ENCODE measurements at places on chromosomes 7 and 10.

- DNase-seq = no peak
These were observed 385.8 kb upstream of the C7orf33 start for GRCh38 chr7:148204639-148205304.

DNA sequence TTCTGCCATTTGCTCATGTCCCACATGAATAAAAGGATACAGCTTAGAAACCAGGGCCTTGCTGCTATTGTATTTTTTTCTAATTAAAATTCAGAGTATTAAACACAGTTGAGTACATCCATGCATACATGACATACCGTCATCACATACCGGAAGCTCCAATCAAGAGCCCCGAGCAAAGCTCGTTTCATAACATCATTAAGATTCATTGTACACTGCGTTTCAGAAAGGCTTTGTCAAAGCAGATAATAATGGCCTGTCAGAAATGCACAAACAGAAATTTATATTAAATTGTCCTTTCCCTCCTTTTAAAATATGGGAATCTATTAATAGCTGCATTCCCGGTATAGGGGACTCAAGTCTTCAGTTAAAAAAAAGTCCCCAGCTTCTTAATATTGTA, 103.4 kb downstream of the PRTFDC1 start:
- DNase-seq = no peak

DNA sequence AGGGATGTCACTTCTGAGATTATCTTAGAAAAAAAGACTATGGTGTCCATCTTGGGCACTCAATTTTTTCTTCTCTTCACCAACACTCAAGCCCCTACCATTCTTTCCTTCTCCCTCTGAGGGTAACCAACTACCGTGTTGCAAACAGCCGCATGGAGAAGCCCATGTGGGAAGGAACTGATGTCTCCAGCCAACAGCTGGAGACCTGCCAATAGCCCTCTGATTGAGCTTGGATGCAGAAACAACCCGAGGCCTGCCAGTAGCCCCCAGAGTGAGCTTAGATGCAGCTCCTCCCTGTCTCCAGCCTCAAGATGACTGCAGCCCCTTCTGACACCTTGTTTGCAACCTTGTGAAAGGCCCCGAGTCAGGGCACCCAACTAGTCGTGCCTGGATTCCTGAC, 36.4 kb upstream of the CHCHD3 start:
- no peak for DNase-seq

- no peak for DNase-seq
These were observed 27.8 kb downstream of the A1CF start for GRCh38 chr10:50857579-50857978.

DNA sequence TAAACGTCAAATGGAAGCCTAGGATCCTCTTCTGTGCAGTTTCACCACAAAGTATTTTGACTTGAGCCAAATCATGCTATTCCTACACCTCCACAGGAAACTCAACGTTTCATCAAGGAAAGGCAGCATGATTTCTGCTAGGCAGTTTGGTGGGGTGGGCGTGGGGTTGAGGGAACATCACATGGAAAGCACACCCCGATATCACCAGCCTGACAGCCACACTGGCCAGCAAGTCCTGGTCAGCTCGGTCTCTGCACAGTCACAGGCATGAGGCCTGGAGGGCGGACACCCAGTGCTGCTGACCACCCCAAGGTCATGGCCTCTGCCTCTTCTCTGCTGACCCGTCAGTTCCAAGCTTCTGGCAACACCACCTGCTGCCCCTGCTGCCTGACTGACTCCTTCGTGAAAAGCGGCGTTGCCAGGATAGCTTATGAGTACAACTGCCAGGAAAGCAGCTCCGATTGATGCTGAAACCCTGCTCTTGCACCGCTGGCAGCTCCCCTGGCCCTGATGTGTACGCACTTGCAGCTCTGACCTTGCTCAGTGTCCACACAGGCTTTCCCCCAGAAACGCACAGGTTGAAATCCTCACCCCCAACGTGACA, 171.5 kb downstream of the DIP2C start:
- DNase-seq = no peak

DNA sequence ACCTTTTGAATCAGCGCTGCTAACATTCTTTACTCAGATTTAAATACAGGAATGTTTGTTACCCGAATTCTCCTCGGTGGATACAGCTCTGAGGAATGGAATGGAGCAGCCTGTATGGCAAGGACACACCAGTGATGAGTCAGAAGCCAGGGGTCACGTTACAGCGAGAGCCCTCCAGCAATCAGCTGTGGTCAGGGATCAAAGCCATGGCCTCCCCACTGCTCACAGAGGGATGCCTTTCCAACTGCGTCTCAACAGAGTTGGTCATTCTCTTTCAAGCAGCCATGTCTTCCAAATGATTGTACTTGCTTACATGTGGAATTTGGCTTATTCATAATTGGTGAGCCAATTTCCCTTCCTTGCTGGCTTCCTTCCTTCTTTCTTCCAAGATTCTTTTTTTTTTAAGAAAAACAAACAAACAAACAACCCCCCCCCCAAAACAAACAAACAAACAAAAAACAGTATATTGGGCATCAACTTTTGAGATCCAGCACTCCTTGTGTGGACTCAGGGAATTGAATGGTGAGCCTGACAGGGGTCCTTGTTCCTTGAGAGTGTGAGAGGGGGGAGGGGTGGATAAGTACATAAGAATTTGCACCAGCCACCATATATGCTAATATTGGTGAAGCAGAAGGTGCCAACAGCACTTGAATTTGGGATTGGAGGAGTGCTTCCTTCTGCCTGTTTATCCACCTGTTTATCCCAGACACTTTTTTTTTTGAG, 100.2 kb downstream of the ATXN7L1 start:
- peak; percentile 27 for DNase-seq

GRCh38 chr7:101207459-101207858, 6.6 kb upstream of the MOGAT3 start:
- DNase-seq = no peak

GRCh38 chr7:51308265-51308664, 8.3 kb downstream of the COBL start:
- no peak for DNase-seq

DNA sequence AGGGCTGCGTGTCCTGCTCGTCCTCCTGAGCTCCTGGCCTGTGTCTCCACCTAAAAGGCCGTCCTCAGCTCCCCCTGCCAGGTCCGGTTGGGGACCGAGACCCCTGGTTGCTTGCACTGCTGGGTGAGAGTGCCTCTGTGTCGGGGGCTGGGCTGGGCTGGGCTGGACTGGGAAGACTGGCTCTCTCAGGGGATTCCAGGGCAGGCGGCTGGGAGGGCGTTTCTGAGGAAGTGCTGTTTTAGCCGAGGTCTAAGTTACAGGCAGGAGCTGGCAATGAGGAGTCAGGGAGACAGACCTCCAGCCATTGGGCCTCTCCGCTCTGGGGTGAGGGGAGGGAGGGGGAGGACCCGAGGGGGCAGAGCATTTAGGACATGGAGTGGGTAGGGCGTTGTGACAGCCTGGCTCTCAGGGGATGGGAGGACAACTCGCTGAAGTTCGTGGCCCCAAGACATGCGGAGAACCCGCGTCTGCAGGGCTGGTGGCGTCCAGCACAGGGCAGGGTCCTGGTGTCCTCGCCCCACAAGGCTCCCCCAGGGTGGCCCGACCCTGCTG, 20.9 kb downstream of the FOXK1 start:
- DNase-seq = no peak

- DNase-seq = no peak
These were observed 147.0 kb upstream of the CELF2 start for GRCh38 chr10:10870523-10871241.

GRCh38 chr10:8462565-8462964, 408.1 kb downstream of the GATA3 start:
- DNase-seq = no peak

DNA sequence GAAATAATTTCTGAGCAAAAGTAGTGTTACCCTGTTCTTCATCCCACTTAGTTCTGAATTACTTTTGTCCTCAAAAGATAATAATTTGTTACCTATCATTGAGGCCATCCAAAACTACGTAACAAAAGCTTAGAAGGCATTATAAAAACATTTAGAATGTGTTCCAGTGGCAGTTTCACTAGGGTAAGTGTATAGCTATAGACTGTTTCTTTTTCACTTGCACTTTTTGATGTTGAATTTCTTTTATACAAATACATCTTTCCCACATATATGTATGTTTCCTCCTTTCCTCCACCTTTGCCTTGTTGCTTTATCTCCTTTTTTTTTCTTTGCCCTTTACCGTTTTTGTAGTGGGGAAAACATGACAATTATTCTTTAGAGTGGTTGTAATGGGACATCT, 33.5 kb downstream of the CAPZA2 start:
- DNase-seq = no peak

- DNase-seq = peak; percentile 63
These were observed 131.5 kb upstream of the LAMB4 start for GRCh38 chr7:108261560-108262255.

DNA sequence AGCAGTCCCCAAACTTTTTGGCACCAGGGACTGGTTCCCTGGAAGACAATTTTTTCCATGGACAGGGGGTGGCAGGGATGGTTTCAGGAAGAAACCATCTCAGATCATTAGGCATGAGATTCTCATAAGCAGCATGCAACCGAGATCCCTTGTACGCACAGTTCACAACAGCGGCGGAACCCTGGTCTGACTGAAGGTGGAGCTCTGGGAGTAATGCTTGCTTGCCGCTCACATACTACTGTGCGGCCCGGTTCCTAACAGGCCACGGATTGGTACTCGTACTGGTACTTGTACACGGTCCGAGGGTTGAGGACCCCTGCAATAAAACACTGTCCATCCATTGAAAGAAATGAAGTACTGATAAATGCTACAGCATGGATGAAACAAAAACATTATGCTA, 32.8 kb downstream of the MKRN1 start:
- DNase-seq = no peak

GRCh38 chr10:36362257-36362656, 720.2 kb upstream of the FZD8 start:
- peak; percentile 94 for DNase-seq

DNA sequence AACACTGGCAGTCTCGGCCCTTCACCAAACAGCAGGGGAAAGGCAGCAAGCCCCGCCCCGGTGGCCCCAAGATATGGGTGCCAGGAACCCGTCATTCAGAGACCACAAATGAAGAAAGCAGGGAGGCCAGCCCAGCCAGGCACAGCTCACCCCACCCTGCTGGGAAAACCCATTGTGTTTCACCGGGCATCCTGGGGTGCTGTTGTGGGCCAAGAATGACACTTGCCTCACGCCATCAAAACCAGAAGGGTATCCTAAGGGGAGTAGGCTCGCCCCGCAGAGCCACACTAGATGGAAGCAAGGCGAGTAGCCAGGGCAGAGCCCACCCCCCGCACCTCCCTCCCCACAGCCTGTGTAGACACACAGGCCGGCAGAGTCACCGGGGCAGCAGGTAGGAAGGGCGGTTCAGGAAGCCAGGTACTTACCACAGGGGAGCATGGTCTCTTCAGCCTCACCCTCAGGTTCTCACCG, 72.5 kb upstream of the KCNMA1 start:
- DNase-seq = no peak

DNA sequence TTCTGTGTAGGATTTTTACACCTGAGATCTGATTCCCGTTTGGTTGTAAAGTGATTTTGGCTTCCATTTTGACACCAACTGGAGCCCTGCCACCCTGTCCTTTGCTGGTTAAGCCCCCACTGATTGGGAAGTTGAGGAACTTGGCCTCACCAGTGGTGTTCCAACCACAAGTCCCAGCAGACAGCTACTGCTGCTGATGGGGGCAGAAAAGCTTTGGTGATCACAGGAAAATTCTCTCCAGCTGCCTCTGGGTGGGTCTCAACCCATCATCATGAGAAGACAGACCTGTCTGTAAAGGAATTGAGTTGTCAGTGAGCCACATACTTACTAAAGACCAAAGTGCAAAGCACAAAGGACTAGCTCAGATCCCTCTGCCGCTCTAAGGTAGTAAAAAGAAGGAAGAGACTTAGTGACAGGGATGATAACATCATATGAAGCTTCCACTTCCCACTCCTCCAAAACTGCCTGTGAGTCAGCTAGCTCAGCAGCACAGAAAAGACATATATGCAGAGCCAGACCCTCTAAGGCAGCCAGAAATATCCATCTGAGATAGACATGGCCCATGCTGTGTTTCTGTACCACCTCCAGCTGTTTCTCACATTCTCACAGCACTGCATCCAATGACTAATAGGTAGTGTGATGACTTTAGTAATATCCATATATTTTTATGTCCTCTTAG, 22.4 kb upstream of the LRRC17 start:
- no peak for DNase-seq

DNA sequence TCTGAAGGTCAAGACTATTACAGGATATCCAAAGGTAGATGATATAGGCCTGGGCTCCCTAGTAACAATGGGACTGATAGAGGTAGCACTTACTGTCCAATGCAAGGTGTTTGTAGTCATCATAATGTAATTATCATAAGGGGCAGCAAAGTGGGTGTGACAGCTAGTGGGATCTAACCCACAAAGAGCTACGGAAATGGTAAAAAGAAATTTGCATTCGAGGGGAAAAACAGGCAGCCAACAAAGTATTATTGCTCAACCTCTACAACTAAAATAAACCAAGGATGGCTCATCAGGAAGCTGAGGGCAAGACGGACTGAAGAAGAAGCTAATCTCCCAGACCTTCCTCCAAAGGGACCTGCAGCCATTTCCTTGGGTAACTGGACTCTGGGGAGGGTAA, 211.0 kb downstream of the WDR11 start:
- no peak for DNase-seq

DNA sequence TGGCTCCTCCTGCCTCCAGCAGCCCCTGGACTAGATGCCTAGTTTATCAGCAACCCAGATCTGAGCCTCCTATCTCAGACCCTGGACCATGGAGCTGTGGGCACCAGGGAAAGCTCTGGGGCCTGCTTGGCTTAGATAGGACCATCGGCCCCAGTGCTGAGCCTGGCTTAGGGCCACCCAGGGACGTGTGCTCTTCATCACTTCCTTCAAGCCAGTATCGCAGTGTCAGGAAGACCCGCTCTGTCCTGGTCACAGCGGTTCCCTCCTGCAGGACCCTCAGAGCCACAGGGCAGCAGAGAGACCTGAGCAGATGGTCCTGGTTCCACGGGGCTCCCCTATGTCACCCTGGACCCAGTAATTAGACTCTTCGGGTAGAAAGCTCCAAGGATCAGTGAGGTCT, 105.7 kb upstream of the FAM20C start:
- DNase-seq = no peak

GRCh38 chr10:120861178-120861855, 10.2 kb downstream of the WDR11 start:
- DNase-seq = no peak

DNA sequence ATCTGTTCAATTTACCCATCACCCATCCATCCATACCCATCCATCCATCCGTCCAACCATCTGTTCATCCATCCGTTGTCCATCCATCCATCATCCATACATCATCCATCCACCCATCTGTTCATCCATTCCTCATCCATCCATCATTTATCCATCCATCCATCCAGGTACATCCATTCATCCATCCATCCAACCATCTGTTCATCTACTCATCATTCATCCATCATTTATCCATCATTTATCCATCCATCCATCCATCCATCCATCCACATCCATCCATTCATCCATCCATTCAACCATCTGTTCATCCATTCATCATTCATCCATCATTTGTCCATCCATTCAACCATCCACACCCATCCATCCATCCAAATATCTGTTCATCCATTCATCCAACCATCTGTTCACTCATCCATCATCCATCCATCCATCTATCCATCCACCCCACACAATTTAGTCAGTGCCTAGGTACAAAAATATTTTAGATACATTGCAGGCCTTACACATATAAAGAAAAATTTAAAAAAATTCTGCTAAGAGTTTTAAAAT, 119.1 kb downstream of the PRKCQ start:
- DNase-seq = no peak

- DNase-seq = peak; percentile 8
These were observed 38.0 kb upstream of the SPOCK2 start for GRCh38 chr10:72126184-72126871.

GRCh38 chr7:23341846-23342598, 42.9 kb downstream of the MALSU1 start:
- peak; percentile 1 for DNase-seq
